ENCODE measurements at places on chromosomes 3 and 15. TPM values are rescaled to one million over a fixed set of nuclear protein-coding genes. Genes with fewer than 3 reads are reported as not detected.

The SUSD5 gene
- total RNA-seq, result 0.35 TPM

GRCh38 chr3:184599143-184599542 lies 37.6 kb downstream of the EPHB3 start:
- DNase-seq, result no peak
- H3K27me3 ChIP-seq, result peaks cover 19% of the 10 kb centered on the region
- peaks cover 9% of the 10 kb centered on the region for H3K4me1 ChIP-seq

The IQCH gene
- 2.2 TPM for total RNA-seq

GRCh38 chr3:12700800-12701199 lies 36.9 kb upstream of the RAF1 start:
- H3K4me3 ChIP-seq, result no peak overlapping the region
- no peaks in the 10 kb centered on the region for H3K27me3 ChIP-seq
- H3K36me3 ChIP-seq, result no peaks in the 10 kb centered on the region
- no peaks in the 10 kb centered on the region for H3K4me1 ChIP-seq
- no peak overlapping the region for H3K27ac ChIP-seq

The UBR1 gene
- total RNA-seq, result 26.2 TPM

The GP5 gene
- not detected for total RNA-seq

- H3K36me3 ChIP-seq, result no peaks in the 10 kb centered on the region
- no peak for DNase-seq
- no peaks in the 10 kb centered on the region for H3K27me3 ChIP-seq
Observed at GRCh38 chr3:40120806-40121205, 188.7 kb upstream of the EIF1B start.

The CFAP20DC gene
- total RNA-seq, result 1.8 TPM

The NMNAT3 gene
- 4.5 TPM for total RNA-seq

DNA sequence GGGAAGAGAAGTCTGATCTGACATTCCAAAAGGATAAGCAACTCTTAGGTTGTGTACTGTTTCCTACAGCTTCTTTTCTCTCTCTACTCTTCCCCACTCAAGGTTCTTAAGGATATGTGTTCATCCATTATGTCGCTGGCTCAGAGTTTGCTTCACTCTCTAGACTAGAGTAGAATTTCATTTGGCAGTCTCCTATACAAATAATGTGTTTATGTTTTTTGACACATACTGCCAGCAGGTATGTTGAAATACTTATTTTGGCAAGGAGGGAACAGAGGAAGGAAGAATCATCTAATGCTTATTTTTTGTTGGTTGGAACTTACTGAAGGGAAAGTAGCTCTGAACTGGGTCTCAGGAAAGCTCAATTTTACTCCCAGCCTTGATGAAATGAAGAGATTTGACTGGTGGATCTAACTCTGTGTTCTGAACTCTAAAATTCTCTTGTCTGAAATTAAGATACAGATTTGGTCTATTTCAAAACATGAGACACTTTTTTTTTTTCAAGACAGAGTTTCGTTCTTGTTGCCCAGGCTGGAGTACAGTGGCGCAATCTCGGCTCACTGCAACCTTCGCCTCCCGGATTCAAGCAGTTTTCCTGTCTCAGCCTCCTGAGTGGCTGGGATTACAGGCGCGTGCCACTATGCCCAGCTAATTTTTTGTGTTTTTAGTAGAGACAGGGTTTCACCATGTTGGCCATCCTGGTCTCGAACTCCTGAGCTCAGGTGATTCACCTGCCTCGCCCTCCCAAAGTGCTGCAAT lies 7.6 kb upstream of the EMC3 start:
- H3K36me3 ChIP-seq, result no peaks in the 10 kb centered on the region
- H3K27me3 ChIP-seq, result no peaks in the 10 kb centered on the region
- DNase-seq, result no peak

The CYP8B1 gene
- total RNA-seq, result 0.20 TPM

GRCh38 chr15:52151353-52151752 lies 38.8 kb upstream of the BCL2L10 start:
- H3K27me3 ChIP-seq, result no peaks in the 10 kb centered on the region
- H3K27ac ChIP-seq, result no peak overlapping the region
- peak; percentile 43 for DNase-seq
- H3K4me1 ChIP-seq, result no peaks in the 10 kb centered on the region
- H3K36me3 ChIP-seq, result no peaks in the 10 kb centered on the region
- no peak overlapping the region for H3K4me3 ChIP-seq

DNA sequence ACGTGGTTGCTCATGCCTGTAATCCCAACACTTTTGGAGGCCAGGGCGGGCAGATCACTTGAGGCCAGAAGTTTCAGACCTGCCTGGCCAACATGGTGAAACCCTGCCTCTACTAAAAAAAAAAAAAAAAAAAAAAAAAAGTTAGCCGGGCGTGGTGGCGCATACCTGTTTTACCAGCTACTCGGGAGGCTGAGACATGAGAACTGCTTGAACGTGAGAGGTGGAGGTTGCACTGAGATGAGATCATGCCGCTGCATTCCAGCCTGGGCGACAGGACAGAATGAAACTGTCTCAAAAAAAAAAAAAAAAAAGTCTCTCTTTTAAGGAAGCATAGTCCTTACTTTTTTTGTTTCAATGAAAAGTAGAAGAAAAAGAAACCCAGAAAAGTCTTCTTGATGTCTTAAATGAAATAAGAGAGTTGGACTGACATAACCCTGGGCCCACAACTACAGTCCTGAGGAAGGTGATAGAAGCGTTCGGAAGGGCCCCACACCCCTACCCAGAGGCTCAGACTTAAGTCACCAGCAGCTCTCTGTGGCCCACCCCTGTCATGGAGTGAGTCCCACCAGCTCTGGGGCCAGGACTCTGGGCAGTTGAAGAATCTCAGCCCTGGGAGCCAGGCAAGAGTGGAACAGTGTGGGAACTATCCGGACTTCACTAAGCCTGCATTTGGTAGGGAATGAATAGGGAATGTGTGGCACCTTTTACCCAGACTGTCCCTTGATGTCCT lies 2.6 kb downstream of the NME9 start:
- H3K4me3 ChIP-seq, result no peak overlapping the region
- no peaks in the 10 kb centered on the region for H3K27me3 ChIP-seq
- peaks cover 6% of the 10 kb centered on the region for H3K4me1 ChIP-seq
- no peak overlapping the region for H3K27ac ChIP-seq

- H3K4me3 ChIP-seq, result no peak overlapping the region
- H3K27me3 ChIP-seq, result no peaks in the 10 kb centered on the region
- DNase-seq, result no peak
- H3K36me3 ChIP-seq, result no peaks in the 10 kb centered on the region
Observed at GRCh38 chr3:47482366-47482765, 6.6 kb upstream of the SCAP start.

The CLDN1 gene
- total RNA-seq, result 2.2 TPM

DNA sequence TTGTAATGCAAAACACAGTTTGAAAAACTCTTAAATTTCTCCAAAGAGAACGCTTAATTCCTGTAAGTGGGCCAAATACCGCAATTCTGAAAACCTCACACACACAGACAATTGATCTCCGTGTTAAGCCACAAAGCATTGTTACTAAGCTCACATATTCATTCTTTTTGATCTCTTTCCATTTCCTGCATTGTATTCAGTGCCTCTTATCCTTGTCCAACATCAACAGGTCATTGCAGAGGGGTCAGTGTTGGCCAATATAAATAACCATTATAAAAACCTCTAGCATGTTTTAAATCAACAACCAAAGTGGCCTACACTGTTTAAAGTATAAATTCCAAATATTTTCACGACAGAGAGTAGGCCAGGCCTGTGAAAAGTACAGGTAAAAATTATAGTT lies 171.1 kb downstream of the PDZRN3 start:
- H3K27ac ChIP-seq, result no peak overlapping the region
- H3K27me3 ChIP-seq, result no peaks in the 10 kb centered on the region
- H3K4me3 ChIP-seq, result no peak overlapping the region
- no peak for DNase-seq
- no peaks in the 10 kb centered on the region for H3K4me1 ChIP-seq

- no peak for DNase-seq
- H3K36me3 ChIP-seq, result no peaks in the 10 kb centered on the region
- H3K27ac ChIP-seq, result no peak overlapping the region
- no peaks in the 10 kb centered on the region for H3K4me1 ChIP-seq
Observed at GRCh38 chr15:66480267-66480666, 17.3 kb downstream of the SNAPC5 start.

DNA sequence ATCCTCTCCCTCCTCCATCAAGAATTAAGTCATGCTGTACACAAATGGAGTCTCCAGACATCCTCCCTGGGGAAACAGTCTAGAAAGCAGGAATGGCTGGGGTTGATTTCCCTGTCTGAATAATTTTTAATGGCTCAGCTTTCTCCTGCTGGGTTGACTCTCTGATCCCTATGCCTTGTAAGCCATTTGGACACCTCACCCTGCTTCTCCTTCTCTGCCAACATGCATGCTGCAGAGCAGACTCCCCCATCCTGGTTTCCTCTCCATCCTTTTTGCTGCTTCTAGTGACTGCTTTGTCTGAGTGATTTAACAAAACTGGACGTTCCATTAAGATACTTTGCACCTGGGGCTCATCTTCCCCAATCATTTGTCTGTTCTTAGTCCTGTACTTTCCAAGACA lies 22.2 kb downstream of the SV2B start:
- no peaks in the 10 kb centered on the region for H3K4me1 ChIP-seq
- H3K36me3 ChIP-seq, result no peaks in the 10 kb centered on the region
- H3K27ac ChIP-seq, result no peak overlapping the region
- no peak overlapping the region for H3K4me3 ChIP-seq
- no peaks in the 10 kb centered on the region for H3K27me3 ChIP-seq

DNA sequence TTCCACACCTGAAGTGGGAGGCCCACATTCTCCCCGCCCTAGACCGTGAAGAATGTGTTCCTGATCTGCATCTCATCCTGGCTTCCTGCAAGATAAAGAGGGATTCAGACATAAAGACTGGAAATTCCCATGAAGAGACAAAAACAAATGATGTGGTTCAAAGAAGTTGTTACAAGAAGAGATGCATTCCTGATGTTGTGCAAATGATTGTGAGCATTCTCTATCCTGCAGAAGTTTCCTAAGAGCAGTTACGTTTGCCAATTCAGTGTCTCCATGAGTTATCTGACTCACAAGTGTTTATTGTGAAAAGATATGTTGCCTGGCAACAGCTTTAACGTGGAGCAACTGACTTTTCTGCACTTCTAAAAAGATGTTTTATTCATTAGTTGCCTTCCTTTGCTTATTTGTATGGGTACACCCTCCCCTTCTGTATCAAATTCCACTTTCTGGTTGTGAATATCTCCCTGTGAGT lies 107.8 kb downstream of the ZIC4 start:
- H3K27me3 ChIP-seq, result no peaks in the 10 kb centered on the region
- no peak for DNase-seq
- H3K4me1 ChIP-seq, result no peaks in the 10 kb centered on the region
- no peak overlapping the region for H3K27ac ChIP-seq
- H3K4me3 ChIP-seq, result no peak overlapping the region

- no peaks in the 10 kb centered on the region for H3K27me3 ChIP-seq
- no peak for DNase-seq
- H3K4me1 ChIP-seq, result no peaks in the 10 kb centered on the region
- no peaks in the 10 kb centered on the region for H3K36me3 ChIP-seq
- no peak overlapping the region for H3K4me3 ChIP-seq
Observed at GRCh38 chr15:55708720-55709119, 34.2 kb downstream of the PRTG start.

GRCh38 chr15:79002581-79002980 lies 57.7 kb upstream of the CTSH start:
- H3K4me1 ChIP-seq, result no peaks in the 10 kb centered on the region
- H3K27me3 ChIP-seq, result no peaks in the 10 kb centered on the region
- no peak overlapping the region for H3K4me3 ChIP-seq
- DNase-seq, result no peak
- H3K27ac ChIP-seq, result no peak overlapping the region

- no peaks in the 10 kb centered on the region for H3K27me3 ChIP-seq
- no peaks in the 10 kb centered on the region for H3K36me3 ChIP-seq
- DNase-seq, result no peak
- no peak overlapping the region for H3K4me3 ChIP-seq
- no peak overlapping the region for H3K27ac ChIP-seq
Observed at GRCh38 chr15:38553071-38553470, 11.5 kb downstream of the RASGRP1 start.

The TNFSF10 gene
- 118 TPM for total RNA-seq

The TMEM266 gene
- total RNA-seq, result not detected

DNA sequence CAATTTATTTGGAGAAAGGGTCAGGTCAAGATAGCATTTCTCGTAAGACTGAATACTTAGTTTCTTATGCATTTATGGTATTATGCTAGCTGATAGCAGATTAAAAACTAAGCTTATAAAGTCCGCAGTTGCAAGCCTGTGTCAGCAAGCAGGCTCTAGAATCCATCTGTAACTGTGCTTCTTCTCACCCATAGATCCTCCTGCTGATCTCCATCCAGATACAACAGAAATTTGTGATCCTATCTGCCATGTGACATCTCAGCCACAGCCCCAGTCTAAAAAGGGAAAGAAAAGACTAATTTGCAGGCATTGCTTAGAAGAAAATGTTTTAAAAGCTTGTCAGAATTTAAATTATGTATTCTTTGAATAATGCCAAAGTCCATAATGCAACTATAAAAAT lies 265.4 kb upstream of the CCDC54 start:
- DNase-seq, result no peak
- no peak overlapping the region for H3K27ac ChIP-seq
- H3K36me3 ChIP-seq, result no peaks in the 10 kb centered on the region
- H3K27me3 ChIP-seq, result no peaks in the 10 kb centered on the region
- no peak overlapping the region for H3K4me3 ChIP-seq

DNA sequence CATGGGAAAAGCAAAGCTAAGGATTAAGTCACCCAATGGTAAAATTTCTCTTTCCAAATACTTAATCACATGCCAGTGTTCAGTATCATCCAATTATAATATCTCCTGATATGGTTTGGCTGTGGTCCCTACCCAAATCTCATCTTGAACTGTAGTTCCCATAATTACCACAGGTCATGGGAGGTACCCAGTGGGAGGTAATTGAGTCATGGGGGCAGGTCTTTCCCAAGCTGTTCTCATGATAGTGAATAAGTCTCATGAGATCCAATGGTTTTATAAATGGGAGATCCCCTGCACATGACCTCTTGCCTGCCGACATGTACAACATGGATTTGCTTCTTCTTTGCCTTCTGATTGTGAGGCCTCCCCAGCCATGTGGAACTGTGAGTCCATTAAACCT lies 26.1 kb upstream of the NMB start:
- DNase-seq, result no peak
- no peak overlapping the region for H3K4me3 ChIP-seq
- H3K27ac ChIP-seq, result no peak overlapping the region
- no peaks in the 10 kb centered on the region for H3K36me3 ChIP-seq
- no peaks in the 10 kb centered on the region for H3K4me1 ChIP-seq

The TGM4 gene
- not detected for total RNA-seq

DNA sequence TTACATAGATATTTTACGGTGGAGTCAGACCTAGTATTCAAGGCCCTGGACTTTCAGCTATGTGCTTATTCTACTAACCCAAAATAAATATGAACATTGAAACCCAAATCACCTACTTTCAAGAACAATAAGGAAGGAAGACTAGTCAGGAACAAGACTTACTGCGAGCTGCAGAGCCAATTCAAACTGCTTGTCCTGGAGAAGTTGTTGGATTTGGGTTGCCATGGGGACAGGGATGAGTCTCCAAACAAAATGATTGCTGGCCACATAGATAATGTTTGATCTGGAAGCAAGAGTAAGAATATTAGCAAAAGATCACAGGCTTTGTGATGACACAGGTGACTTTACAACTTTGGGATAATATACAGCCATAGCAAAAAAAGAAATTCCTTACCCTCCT lies 21.6 kb upstream of the PLA2G4F start:
- H3K36me3 ChIP-seq, result peaks cover 6% of the 10 kb centered on the region
- H3K4me3 ChIP-seq, result no peak overlapping the region
- H3K4me1 ChIP-seq, result no peaks in the 10 kb centered on the region
- no peak overlapping the region for H3K27ac ChIP-seq
- no peaks in the 10 kb centered on the region for H3K27me3 ChIP-seq

- no peaks in the 10 kb centered on the region for H3K27me3 ChIP-seq
- H3K36me3 ChIP-seq, result no peaks in the 10 kb centered on the region
- H3K4me1 ChIP-seq, result peaks cover 6% of the 10 kb centered on the region
- peak overlapping the region; percentile 21 for H3K27ac ChIP-seq
- no peak overlapping the region for H3K4me3 ChIP-seq
- DNase-seq, result no peak
Observed at GRCh38 chr3:99928771-99929744, 111.4 kb downstream of the CMSS1 start.
